ENCODE measurements at places on chromosomes 13 and 19.

GRCh38 chr19:48780631-48781391, 25.5 kb downstream of the FGF21 start:
- no peak for DNase-seq

- no peak for DNase-seq
These were observed 1.4 kb downstream of the PSMD8 start for GRCh38 chr19:38375748-38376147.

DNA sequence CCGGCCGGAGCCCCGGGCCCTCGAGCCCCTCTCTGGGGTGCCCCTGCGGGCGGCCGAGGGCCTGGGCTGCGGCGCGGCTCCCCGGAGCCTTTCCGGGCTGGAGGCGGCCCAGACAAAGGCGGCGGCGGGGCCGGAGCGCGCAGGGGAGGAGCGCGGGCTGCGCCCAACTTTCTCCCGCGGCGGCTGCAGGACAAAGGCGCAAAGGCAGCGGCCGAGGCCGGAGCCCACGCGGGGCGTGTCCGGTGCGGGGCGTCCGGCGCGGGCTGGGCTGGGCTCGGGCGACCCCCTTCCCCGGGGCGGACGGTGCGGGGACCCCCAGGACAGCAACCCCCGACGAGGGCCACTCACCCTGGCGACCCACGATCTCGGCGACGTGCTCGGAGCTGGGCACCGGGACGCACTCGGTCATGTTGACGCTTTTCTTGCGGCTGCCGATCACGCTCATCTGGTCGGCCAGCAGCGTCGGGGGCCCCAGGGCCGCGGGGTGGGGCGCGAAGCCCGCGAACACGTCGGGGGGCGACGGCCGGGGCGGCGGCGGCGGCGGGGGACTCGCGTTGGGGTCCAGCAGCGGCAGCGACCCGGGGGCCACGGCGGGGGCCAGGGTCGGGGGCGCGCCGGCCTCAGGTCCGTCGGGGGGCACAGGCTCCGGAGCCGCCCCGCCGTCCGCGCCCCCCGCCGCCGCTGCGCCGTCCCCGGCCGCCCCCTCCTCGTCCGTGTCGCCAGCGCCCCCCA, 843 bp downstream of the MEX3D start:
- no peak for DNase-seq

DNA sequence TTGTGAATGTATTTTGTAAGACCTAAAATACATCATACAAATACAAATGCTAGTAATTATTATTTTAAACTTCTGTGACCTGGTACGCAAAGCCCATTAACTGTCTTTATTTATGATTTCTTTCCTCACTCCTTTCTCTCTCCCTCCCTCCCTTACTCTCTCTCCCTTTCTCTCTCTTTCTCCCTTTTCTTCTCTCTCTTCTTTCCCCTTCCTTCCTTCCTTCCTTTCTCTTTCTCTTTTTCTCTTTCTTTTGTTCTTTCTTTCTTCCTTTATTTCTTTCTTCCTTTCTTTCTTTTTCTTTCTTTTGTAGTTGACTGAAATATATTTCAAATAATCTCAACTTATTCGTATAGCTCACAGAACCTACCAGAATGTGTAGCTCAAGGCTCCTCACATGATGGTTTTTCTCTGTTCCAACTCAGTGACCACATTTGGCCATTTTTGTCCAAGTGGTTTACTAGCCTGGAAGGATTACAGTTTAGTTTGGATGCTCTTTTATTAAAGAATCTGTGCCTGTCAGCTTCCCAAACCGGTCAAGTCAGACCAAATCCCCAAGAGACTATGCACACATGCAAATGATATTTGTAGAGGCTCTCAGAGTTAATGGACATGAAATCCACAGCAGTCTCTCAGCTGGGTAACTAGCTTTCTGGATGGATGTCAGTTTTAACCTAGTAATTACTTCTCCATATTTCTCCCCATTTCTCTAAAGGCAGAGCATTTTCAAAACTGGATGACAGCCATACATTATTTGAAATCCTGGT, 71.7 kb downstream of the POSTN start:
- no peak for DNase-seq
